ENCODE measurements at places on chromosomes 7 and 10.

- peak; percentile 71 for DNase-seq
These were observed 7.8 kb downstream of the RNF216 start for GRCh38 chr7:5773661-5774086.

DNA sequence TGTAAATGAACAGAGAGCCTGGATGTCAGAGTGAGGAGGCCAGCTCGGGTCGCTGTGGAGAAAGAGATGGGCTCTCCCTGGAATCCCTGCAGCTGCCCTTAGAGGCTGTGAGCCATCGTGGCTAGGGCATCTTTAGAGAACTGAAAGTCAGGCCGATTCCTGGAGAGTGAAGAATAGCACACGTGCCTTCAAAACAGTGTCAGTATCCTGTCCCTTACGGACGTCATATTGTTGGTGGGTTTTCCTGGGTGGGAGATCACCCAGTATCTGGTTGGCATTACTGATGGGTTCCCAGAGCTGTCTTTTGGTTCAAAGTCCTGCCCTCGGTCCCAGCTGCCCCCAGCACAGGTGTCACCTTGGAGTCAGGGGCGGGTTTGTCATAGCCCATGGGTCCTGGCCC is 25.3 kb downstream of the IKZF1 start:
- no peak for DNase-seq

DNA sequence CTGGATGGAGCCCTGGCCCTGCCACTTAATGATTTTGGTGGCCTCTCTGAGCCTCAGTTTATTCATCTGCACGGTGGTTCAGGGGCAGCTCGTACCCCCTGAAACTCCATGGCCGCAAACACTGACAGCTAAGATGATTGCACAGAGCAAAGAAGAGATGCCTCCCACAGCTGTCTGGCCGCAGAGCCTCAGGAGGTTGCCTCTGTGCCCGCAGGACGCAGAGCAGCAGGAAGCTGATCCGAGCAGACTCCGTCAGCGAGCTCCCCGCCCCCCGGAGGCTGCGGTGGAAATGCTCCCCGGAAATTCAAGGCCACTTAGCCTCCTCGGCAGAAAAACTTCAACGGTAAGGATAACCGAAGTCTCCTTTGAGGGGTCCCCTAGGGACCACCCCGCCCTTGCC is 30.2 kb upstream of the C10orf53 start:
- no peak for DNase-seq

DNA sequence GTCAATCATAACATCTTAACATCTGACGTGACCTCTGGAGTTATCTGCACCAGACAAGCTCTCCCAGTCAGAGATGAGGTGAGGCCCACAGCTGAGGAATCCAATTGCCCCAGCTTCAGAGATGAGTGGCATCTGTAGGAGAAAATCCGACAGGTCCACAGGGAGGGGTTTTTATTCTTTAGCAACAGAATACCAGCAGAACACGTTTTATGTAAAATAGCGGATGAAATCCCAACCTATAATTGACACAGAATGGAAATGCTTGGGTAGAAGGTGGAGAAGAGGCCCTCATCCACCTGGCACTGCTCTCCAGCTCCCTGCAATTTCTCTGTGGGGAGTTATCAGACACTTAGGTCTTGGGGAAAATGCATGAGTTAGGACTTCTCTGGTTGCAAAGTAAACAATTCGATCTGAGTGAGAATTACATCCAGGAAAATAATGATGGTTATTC is 144.2 kb upstream of the NRP1 start:
- no peak for DNase-seq

DNA sequence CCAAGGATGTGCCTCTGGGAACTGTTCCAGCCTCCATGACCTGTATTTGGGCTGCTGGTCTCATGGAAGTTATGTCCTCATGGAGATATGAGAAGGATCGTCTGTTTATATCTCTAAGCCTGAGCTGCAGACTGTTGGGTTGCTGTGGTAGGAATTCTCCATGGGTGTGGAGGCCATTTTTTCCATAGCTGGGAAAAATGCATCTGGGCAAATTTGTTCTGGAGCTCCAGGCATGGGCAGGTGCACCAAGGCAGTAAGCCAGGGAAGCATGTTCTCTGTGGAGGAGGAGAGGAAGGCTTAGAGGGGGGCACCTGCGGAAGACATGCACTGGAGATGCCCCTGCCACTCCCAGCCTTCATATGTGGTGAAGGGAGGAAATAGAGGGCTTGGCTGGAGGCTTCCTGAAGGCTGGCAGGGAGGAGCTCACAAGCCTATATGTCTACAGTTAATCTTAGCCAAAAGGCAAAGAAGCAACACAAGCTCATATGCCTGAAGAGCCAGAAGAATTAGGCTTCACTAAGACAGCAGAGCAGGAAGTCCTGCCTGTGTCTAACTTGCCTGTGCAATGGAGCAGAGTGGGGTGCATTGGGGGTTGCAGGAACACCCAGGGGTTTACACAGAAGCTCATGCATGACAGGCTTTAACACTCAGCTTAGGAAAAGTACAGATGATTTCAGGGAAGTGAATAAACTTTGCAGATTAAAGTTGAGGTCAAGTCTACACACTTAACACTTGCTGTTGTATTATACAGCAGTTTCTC is 35.1 kb upstream of the CXCL12 start:
- no peak for DNase-seq

GRCh38 chr7:74284781-74285259 is 4.4 kb upstream of the CLIP2 start:
- no peak for DNase-seq

GRCh38 chr10:93080350-93081046 is 6.8 kb downstream of the CYP26A1 start:
- DNase-seq, result peak; percentile 89

- DNase-seq, result no peak
These were observed 154.6 kb upstream of the NRBF2 start for GRCh38 chr10:62978482-62978881.

- no peak for DNase-seq
These were observed 11.4 kb upstream of the OAT start for GRCh38 chr10:124430077-124430476.

GRCh38 chr10:110864662-110865140 is 7.0 kb upstream of the PDCD4 start:
- DNase-seq, result no peak

GRCh38 chr10:35058134-35058533 is 32.0 kb downstream of the CUL2 start:
- peak; percentile 89 for DNase-seq

DNA sequence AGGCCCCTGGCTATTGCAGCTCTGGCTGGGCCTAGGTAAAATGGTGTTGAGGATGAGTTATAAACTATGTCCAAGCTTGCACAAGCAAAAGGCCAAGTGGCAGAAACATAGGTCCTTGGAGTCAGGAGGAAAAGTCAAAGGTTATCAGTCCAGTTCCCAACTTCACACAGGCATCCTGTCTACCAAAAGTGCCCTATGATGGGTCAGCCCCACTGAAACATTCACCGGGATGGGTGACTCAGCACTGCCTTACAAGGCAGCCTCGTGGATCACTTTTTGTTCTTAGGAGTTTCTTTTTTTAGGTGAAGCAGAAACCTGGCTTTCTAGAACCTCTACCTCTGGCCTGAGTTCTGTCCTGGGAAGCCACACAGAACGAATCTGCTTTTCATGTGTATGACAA is 158.8 kb upstream of the LYZL2 start:
- peak; percentile 32 for DNase-seq

DNA sequence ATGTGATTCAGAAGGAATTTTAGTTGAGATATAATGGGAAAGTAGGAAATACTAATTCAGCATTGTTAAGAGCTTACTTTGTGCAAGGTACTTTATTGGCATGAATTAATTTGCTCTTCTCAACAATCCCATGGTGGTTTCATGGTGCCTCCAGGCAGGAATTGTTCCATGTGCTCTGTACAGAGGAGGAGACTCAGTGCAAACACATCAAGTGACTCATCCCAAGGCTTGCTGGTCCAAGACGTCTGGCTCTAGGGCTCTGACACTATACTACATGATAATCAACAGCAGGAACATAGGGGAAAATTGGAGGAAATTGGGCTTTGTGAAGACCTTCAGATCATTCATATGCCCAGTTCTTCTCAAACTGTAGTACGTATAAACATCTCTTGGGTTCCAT is 66.5 kb upstream of the PRKG1 start:
- DNase-seq, result peak; percentile 62

GRCh38 chr7:140696024-140696679 is 356 bp upstream of the NDUFB2 start:
- peak; percentile 98 for DNase-seq

DNA sequence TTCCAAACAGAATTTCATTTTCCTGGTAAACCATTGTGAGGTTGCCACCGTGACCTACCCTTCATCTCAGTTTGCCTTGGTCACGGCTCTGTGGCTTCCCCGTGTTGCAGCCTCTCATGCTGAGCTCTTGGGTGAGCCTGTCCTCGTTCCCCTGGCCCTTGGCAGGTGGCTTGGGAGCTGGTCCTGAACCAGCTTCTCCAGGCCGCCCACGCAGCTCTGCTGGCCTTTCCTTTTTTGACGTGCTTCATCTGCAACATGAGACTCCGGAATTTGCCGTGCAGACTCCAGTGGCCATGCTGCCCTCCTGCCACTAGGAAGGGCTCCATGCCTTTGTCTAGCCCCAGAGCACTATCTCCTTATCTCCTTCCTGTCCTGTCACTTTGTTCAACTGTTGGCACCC is 93.0 kb upstream of the NPS start:
- no peak for DNase-seq

DNA sequence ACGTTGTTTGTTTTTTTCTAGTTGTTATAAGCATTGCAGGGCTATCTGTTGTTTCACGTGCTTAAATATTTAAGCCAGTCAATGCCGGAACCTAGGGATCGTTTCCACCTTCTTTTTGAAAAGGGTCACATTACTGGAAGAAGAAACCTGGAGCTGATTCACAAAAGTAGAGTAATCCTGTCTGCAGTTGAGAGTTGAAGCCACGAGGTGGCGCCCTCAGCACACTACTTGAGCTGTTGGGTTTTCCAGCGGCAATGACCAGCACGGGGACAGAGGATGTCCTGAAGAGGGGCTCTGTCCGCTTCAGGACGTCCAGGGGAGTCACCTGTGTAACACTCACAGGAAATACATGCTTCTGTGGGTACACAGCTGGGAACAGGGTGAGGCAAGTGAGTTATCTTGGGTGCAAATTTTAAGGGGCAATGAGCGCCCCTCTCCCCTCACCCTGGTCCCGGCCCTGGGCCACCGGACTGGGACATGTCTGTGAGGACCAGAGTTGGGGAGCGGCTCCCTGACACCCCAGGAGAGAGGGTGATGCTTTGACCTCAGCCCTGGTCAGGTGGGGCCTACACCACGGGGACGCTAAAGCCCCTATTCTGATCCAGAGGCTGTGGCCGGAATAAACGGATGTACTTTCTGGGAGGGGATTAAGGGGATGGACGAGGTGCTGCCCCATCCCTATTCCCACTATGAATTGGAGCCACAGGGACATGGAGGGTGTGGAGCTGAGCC is 26.3 kb upstream of the WDFY4 start:
- peak; percentile 72 for DNase-seq

- DNase-seq, result peak; percentile 63
These were observed 200.3 kb upstream of the LYZL2 start for GRCh38 chr10:30829901-30830300.

Measured in AG08395 (cell line).